ENCODE measurements at places on chromosomes 3 and 15.

DNA sequence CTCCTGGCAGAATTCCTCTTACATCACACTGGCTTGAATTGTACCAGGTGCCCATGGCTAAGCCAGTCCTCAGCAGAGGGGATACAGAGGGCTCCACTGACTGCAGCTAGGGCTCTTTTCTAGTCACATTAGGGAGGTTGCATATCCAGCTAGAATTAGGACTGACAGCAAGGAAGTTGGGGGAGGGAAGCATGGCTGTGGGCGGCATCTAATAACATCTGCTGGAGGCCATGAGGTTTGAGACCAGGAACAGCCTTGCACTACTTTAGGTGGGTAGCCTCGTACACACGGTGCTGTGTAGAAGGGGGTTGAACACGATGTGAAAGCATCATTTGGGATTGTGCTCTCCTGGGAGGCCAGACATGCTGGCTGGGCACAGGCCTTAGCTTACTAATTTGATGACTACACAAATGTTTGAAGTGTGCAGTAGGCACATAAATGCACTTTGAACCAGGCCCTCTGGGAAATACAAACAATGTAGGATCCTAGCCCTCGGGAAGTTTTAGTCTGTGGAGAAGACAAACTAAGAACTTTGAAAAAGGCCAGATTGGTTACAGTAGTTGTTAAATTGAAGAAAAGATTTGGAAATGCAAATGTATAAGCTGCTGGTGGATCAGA is 30.2 kb downstream of the CHCHD6 start:
- DNase-seq = no peak

- DNase-seq = no peak
Observed at GRCh38 chr3:82236257-82236656, 474.8 kb upstream of the GBE1 start.

GRCh38 chr3:31235062-31235700 is 297.5 kb upstream of the STT3B start:
- DNase-seq = no peak

GRCh38 chr3:144431134-144431533 is 459.5 kb downstream of the DIPK2A start:
- no peak for DNase-seq

DNA sequence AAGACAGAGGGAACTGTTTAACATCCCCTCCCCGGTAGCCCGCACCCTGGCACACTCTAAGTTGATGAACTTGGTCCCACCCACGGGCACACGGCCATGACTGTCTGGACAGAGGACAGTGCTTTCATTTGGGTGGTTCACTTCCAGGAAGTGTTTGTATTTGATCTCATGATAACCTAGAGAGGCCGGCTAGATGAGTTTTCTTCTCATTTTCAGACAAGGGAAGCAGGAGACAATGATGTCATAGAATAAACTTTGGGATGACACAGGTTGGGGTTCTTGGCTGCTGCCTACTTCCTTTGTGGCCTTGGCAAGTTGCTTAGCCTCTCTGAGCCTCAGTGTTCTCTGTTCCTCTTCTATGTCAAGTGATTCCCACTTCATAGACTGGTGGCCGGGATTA is 16.1 kb upstream of the LYSMD4 start:
- no peak for DNase-seq

- DNase-seq = no peak
Observed at GRCh38 chr3:134344560-134344959, 29.7 kb downstream of the AMOTL2 start.

GRCh38 chr3:72727172-72727571 is 121.1 kb downstream of the SHQ1 start:
- no peak for DNase-seq

GRCh38 chr3:61996366-61996765 is 377.0 kb downstream of the FEZF2 start:
- DNase-seq = no peak

DNA sequence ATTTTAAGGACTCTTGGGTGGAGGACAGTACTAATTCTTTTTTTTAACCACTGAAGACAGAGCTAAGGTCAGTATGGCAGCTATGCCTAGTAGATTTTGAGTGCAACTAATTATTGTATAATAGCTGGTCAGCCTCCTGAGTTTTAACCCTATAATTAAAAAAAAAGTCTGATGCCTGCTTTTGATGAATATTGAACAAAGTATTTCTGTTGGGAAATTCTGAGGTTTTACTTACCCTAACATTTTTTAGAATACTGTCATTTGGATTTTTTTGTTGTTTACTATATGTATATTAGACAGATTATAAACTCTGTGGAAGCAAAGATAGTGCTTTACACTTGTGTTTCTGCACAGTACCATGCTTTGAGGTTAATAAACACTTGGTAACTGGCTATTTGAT is 20.8 kb downstream of the TCF12 start:
- no peak for DNase-seq

DNA sequence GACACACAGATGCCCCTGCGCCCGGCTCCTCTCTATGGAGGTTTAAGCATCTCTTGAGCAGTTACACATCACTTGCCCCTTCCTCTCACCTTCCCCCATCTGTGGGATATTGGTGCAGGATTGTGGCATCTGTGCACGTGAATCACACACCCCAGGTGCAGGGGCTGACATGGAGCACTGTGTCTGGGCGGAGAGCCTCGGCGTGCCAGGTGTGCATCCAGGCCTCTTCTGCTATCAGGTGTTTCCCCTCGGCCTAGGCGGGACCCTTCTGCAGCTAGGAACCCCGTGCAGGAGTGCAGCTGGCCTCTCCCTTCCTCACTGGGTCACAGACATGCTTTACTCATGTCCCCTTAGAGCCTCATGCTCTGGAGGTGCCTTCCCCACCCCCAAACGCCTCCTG is 33.4 kb upstream of the MUC13 start:
- DNase-seq = no peak

DNA sequence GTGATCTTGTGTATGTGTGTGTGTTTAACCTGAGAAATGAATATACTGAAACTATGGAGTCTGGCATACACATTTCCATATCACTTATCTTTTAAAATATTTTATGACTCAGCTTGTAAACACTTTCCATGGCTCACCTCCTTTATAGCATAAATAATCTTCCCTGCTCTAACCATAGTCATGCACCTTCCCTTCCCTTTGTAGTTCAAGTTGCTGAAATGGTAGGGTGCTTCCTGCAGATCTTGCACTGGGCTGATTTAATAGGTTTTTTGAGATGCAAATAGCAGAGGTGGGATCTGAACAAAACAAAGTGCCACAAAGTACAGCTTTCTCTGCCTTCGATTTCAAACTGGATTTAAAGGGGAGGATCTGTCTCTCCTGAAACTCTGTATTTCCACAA is 712.7 kb upstream of the LMCD1 start:
- DNase-seq = no peak

- DNase-seq = no peak
Observed at GRCh38 chr15:40075298-40076044, 33.2 kb downstream of the BMF start.

Measured in CD4-positive, alpha-beta T cell treated with Interferon alpha-2 for 1 hour (primary cell).